ENCODE measurements at places on chromosomes 13 and 19. TPM values are rescaled to one million over a fixed set of nuclear protein-coding genes. Genes with fewer than 3 reads are reported as not detected.

CLDN10 gene
- not detected for total RNA-seq

SLC7A10 gene
- not detected for total RNA-seq

IL4I1 gene
- not detected for total RNA-seq

SMAD9 gene
- total RNA-seq, result 0.39 TPM

FBN3 gene
- not detected for total RNA-seq

PLEKHF1 gene
- 27.2 TPM for total RNA-seq

CIC gene
- total RNA-seq, result 52.2 TPM

GDF15 gene
- total RNA-seq, result 30.3 TPM

SPACA4 gene
- total RNA-seq, result not detected

STAP2 gene
- total RNA-seq, result 103 TPM

LRRC4B gene
- not detected for total RNA-seq

SAMD1 gene
- total RNA-seq, result 24.2 TPM

COL5A3 gene
- total RNA-seq, result 0.62 TPM

RNF17 gene
- total RNA-seq, result not detected

SEMA6B gene
- not detected for total RNA-seq

FSD1 gene
- 1.1 TPM for total RNA-seq

SGTA gene
- 60.8 TPM for total RNA-seq

LYL1 gene
- 0.53 TPM for total RNA-seq

KANK2 gene
- total RNA-seq, result 15.2 TPM

All from hair follicular keratinocyte (primary cell).